Activated naive CD8-positive, alpha-beta T cell treated with anti-CD3 and anti-CD28 coated beads, Interleukin-2, amount 50 U/mL, for 24 hours (primary cell): ENCODE measurements at places on chromosomes 11 and 22.
A peak's percentile ranks its signal among the peaks of the same experiment; 100 is the strongest.

- no peaks in the 10 kb centered on the region for H3K27me3 ChIP-seq
- peaks cover 5% of the 10 kb centered on the region for H3K36me3 ChIP-seq
- peaks cover 13% of the 10 kb centered on the region for H3K4me1 ChIP-seq
- peak; percentile 93 for DNase-seq
Measured at GRCh38 chr22:21952586-21953571, at the start of gene PPM1F. TSS of gene PPM1F (minus strand) at chr22:21952848. CDS start at chr22:21946048, 6,800 bp downstream.

DNA sequence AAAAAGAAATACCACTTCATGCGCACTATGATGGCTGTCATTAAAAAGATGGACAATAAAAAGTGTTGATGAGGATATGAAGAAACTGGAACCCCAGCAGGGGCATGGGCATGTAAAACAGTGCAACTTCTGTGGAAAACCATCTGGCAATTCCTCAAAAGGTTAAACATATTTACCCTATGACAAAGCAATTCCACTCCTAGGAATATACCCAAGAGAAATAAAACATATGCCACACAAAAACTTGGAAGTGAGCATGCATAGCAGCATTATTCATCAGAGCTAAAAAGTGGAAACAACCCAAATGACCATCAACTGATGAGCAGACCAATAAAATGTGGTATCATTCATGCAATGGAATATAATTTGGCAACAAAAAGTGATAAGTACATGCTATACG, 50.1 kb downstream of the LRRC32 start:
- H3K4me3 ChIP-seq, result no peak overlapping the region
- H3K27ac ChIP-seq, result no peak overlapping the region

DNA sequence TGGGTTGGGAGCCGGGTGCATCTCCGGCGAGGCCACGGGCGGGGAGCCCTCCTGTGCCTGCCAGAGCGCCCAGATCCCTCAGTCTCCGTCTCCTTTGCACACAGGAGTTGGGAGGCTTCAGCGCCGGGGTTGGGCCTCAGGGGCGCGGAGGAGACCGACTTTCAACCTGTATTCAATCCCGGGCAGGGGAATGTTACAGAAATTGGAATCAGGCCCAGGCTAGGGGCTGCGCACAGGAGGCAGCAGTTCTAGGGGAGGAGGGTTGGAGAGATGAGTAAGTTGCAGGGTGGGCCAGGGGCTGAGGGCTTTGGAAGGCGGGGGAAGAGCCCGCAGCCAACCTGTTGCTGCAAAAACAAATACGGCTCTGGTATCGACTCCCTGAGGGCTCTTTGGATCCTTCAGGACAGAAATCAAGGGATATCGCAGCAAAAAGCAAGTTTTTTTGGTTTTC, 640 bp upstream of the KCNA4 start:
- no peak for DNase-seq
- no peak overlapping the region for H3K4me3 ChIP-seq
- H3K27me3 ChIP-seq, result peaks cover 24% of the 10 kb centered on the region

GRCh38 chr22:42202669-42203068, 67.8 kb downstream of the TCF20 start:
- peaks cover 41% of the 10 kb centered on the region for H3K36me3 ChIP-seq
- H3K27ac ChIP-seq, result no peak overlapping the region
- H3K4me1 ChIP-seq, result peaks cover 47% of the 10 kb centered on the region
- DNase-seq, result peak; percentile 41
- H3K27me3 ChIP-seq, result no peaks in the 10 kb centered on the region

- H3K4me1 ChIP-seq, result no peaks in the 10 kb centered on the region
- H3K27ac ChIP-seq, result no peak overlapping the region
- no peaks in the 10 kb centered on the region for H3K36me3 ChIP-seq
Measured at GRCh38 chr22:48939441-48940265, 888.0 kb downstream of the BRD1 start.

- H3K4me3 ChIP-seq, result no peak overlapping the region
- no peak overlapping the region for H3K27ac ChIP-seq
- no peaks in the 10 kb centered on the region for H3K4me1 ChIP-seq
- DNase-seq, result no peak
Measured at GRCh38 chr22:25509374-25509791, 55.1 kb upstream of the GRK3 start.

GRCh38 chr11:67027483-67027930, 4.6 kb downstream of the SYT12 start:
- H3K4me1 ChIP-seq, result peaks cover 18% of the 10 kb centered on the region
- no peaks in the 10 kb centered on the region for H3K36me3 ChIP-seq
- peaks cover 61% of the 10 kb centered on the region for H3K27me3 ChIP-seq
- no peak for DNase-seq
- H3K4me3 ChIP-seq, result no peak overlapping the region

DNA sequence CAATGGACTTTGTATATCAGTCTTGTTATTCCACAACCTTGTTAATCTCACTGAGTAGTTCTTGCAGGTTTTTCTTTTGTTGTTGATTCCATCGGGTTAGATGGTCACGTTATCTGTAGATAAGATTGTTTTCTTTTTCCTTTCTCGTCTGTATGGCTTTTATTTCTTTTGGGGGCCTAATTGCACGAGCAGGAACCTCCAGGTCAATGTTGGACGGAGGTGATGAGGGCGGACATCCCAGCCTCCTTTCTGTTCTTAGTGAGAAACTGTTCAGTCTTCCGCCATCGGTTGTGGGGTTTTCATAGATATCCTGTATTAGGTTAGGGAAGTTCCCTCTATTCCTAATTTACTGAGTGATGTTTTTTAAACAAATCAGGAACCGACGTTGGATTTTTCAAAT, 4.8 kb upstream of the PRR33 start:
- no peak for DNase-seq
- no peak overlapping the region for H3K27ac ChIP-seq
- H3K4me3 ChIP-seq, result no peak overlapping the region

GRCh38 chr11:122745111-122745510, 89.6 kb downstream of the UBASH3B start:
- H3K4me3 ChIP-seq, result peak overlapping the region; percentile 25
- no peak overlapping the region for H3K27ac ChIP-seq
- no peak for DNase-seq

DNA sequence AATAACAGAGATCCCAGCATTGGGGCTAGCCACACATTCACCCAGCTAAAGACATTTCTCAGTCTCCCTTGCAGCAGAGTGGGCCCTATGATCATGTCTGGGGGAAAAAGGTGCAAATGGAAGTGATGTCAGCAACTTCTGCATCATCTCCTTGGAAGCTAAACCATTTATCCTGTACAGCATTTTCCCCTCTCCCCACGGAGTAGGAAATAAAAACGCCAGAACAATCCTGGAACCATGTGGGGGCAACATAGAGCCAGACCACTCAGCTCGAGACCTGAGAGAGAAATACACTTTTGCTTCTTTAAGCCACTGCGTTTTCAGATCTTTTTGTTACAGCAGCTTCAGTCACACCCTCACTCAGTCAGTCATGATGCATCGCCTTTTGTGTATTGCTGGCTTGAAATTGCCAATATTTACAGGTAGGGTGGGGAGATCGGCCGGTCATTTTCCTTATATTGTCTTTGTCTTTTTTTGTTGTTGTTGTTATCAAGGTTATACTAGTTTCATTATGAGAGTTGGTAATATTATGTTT, 9.1 kb upstream of the RAC2 start:
- no peak overlapping the region for H3K4me3 ChIP-seq
- no peaks in the 10 kb centered on the region for H3K27me3 ChIP-seq
- DNase-seq, result no peak
- no peaks in the 10 kb centered on the region for H3K36me3 ChIP-seq
- H3K27ac ChIP-seq, result no peak overlapping the region

- H3K36me3 ChIP-seq, result no peaks in the 10 kb centered on the region
- H3K4me1 ChIP-seq, result no peaks in the 10 kb centered on the region
- peaks cover 6% of the 10 kb centered on the region for H3K27me3 ChIP-seq
- no peak overlapping the region for H3K27ac ChIP-seq
- no peak overlapping the region for H3K4me3 ChIP-seq
Measured at GRCh38 chr11:125348674-125349309, 147.3 kb downstream of the FEZ1 start.

DNA sequence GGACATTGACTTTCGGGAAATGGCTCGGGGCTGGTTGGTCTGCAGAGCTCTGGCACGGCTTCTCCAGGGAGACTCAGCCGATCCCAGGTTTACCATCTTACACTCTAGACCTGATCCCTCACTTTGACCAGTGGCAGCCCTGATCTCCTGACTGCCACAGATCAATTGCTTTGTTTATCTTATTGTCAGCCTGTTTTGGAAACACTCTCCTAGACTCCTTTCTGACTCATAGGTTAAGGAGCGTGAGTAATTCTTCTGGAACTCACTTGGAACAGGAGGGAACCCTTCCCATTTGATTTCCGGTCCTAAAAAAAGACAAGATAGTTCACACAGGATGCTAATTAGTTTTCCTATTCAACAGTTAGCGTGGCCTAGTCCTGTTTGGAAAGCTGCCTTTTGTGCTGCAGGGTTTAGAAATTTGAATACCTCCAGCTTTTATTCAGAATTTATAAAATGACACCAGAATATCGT, 16.0 kb upstream of the BMAL1 start:
- no peak for DNase-seq
- H3K27me3 ChIP-seq, result peaks cover 6% of the 10 kb centered on the region
- peaks cover 5% of the 10 kb centered on the region for H3K4me1 ChIP-seq
- H3K27ac ChIP-seq, result no peak overlapping the region

DNA sequence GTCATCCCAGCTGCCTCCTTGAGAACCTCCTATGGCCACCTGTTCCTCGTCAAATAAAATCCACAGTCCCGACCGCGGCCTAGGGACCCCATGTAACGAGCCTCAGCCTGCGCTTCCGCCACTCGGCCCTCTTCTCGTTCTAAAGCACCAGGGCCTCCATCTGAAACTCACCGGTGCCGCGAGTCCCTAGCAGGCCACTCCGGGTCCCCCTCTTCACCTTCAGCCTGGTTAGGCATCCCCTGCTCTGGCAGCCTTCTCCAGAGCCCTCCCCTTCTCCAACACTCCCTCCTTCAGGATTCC, 2.4 kb upstream of the SSTR3 start:
- no peak for DNase-seq
- H3K27ac ChIP-seq, result no peak overlapping the region
- H3K4me1 ChIP-seq, result peaks cover 34% of the 10 kb centered on the region
- no peaks in the 10 kb centered on the region for H3K36me3 ChIP-seq
- H3K4me3 ChIP-seq, result no peak overlapping the region

GRCh38 chr22:45246060-45246985, 5.6 kb upstream of the KIAA0930 start:
- DNase-seq, result no peak
- H3K36me3 ChIP-seq, result no peaks in the 10 kb centered on the region
- peaks cover 28% of the 10 kb centered on the region for H3K4me1 ChIP-seq
- H3K4me3 ChIP-seq, result peak overlapping the region; percentile 40

DNA sequence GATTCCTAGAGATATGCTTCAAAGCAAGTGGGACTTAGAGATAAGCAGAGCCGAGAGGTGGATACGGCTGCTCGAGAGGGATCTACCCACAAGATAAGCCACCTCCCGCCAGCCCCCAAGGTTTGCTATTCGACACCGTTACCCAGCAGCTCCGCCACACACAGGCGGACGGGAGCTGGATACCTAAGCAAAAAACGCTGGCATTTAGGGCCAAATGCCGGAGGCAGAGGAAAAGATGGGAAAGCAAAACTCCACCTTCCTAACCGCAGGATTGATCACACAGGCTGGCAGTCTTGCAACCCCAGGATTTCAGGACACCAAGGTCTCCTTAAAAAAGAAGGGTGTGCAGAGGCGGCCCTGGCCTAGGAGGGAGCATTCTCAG, 709 bp downstream of the FTH1 start:
- peak overlapping the region; percentile 86 for H3K27ac ChIP-seq
- peaks cover 34% of the 10 kb centered on the region for H3K36me3 ChIP-seq
- no peaks in the 10 kb centered on the region for H3K27me3 ChIP-seq
- peaks cover 65% of the 10 kb centered on the region for H3K4me1 ChIP-seq

- H3K27me3 ChIP-seq, result peaks cover 8% of the 10 kb centered on the region
- no peak overlapping the region for H3K27ac ChIP-seq
- no peak overlapping the region for H3K4me3 ChIP-seq
- no peaks in the 10 kb centered on the region for H3K36me3 ChIP-seq
- no peak for DNase-seq
Measured at GRCh38 chr11:32153747-32154146, 62.9 kb downstream of the RCN1 start.

DNA sequence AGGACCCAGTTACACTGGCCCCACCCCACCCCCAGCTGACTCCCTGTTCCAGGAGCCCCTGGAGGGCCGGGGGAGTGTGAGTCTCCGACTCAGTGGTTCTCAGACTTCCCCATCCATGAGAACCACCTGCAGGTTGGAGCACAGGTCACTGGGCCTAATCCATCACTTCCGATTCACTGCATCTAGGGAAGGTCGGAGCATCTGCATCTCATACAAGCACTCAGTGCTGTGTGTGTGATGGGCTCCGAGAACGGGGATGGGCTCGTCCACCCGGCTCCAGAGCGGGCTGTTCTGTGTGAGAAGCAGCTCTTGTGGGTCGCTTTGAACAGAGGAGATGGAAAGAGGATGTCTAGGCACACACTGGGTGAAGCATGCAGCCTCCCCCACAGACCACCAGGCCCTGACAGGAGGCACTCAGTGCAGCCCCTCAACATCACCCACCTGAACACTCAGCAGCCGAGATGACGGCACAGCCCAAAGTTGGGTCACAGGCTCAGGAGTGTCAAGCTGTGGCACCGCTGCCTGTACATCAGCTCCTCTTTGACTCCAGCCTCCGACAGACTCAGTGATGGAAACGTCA, 541.4 kb downstream of the BRD1 start:
- no peaks in the 10 kb centered on the region for H3K36me3 ChIP-seq
- DNase-seq, result no peak
- H3K4me1 ChIP-seq, result no peaks in the 10 kb centered on the region
- peaks cover 11% of the 10 kb centered on the region for H3K27me3 ChIP-seq
- no peak overlapping the region for H3K4me3 ChIP-seq
- H3K27ac ChIP-seq, result no peak overlapping the region

DNA sequence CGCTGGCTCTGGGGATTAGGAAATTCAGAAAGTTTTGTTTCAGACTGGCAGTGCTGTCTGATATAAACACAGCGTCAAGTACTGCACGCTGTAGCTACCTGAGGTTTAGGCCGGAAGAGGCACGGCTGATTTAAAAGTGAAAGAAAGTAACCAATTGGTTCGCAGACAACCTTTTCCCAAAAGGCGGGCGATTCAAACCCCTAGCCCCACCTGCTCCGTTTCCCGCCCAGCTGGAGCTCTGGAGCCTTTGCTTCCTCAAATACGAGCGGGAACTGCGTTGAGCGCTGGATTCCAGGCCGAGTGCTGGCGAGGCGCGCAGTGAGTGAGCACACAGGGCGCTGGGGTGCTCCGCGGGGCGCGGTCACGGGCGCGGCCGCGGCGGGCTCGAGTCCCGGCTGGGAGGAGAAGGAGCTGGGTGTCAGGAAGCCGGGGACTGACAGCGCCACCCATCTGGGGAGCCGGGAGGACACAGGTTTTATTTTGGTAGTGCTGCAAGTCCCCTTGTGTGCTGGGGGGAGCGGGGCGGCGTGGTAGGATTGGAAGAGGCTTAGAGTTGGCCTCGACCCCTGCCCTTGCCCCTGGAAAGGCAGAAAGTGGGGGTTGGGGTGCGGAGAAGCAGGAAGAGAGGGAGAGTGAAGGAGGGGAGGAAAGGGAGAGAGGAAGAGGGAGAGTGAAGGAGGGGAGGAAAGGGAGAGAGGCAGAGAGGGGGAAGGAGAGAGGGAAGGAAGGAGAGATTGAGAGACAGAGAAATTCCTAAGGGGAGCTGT, 2.1 kb downstream of the FAM111A start:
- H3K27ac ChIP-seq, result peak overlapping the region; percentile 88
- no peaks in the 10 kb centered on the region for H3K27me3 ChIP-seq
- H3K4me1 ChIP-seq, result peaks cover 67% of the 10 kb centered on the region
- peak; percentile 72 for DNase-seq
- peak overlapping the region; percentile 90 for H3K4me3 ChIP-seq

GRCh38 chr11:64777449-64778222, 706 bp downstream of the SF1 start:
- H3K36me3 ChIP-seq, result peaks cover 53% of the 10 kb centered on the region
- peaks cover 3% of the 10 kb centered on the region for H3K27me3 ChIP-seq
- peak overlapping the region; percentile 92 for H3K4me3 ChIP-seq
- DNase-seq, result peak; percentile 87
- H3K4me1 ChIP-seq, result peaks cover 70% of the 10 kb centered on the region
